NCI-H2081 (cell line): ENCODE measurements at places on chromosomes 1 and 21.

DNA sequence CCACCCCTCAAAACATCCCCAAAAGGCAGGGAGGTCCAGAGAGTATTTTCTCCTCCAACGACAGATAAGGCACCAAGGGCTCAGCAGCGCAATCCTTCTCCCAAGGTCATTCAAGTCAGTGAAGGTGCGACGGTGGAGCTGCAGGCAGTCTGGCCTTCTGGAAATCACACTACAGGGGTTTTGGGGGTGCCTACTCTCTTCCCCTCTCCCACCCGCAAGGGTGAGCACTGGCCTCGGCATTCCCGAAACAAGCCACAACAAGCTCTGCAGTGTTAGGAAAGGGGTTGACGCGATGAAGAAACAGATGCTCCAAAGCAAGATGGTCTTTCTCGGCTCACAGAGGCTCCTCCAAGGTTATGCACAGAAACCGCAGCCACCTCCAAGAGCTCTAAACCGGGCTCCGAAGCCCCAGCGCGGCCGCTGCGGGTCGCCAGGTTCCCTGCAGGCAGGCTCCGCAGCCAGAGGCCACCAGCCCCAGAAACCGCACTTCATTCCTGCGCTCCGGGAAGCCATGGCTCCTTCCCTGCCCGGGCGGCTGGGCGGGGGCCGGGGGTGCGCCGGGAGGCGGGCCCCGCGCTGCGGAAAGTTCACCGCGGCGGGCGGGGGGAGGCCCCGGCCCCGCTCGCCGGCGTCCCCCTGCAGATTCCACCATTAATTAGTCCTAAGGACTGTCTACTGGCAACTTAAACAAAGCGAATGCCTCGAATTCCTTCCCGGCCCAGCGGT lies 1.1 kb downstream of the LUZP1 start:
- DNase-seq = no peak

GRCh38 chr1:92262516-92262915 lies 36.3 kb downstream of the GLMN start:
- DNase-seq = no peak

DNA sequence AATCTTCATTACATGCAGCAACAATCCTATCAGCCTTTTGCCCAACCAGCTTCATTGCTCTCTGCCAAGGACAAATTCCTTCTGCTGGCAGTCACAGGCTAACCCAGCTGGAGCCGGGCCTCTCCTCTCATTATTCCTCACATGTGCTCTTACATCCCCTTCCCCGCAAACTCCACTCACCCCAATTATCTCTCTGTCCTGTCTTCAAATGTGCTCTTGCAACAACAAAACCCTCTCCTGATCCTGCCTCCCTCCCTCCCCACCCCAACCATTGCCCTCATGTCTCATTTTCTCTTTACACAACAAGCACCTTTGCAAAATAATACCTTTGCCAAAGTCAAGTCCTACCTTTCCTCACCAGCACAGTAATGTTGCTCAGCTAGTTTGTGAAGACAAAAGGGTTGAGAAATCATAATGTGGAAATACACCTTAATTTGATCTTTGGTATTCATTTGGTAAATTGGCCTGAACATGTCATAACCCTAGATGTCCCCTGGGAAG lies 36.0 kb upstream of the DHCR24 start:
- DNase-seq = no peak

- no peak for DNase-seq
Measured at GRCh38 chr1:17520041-17520440, 19.5 kb upstream of the ARHGEF10L start.

DNA sequence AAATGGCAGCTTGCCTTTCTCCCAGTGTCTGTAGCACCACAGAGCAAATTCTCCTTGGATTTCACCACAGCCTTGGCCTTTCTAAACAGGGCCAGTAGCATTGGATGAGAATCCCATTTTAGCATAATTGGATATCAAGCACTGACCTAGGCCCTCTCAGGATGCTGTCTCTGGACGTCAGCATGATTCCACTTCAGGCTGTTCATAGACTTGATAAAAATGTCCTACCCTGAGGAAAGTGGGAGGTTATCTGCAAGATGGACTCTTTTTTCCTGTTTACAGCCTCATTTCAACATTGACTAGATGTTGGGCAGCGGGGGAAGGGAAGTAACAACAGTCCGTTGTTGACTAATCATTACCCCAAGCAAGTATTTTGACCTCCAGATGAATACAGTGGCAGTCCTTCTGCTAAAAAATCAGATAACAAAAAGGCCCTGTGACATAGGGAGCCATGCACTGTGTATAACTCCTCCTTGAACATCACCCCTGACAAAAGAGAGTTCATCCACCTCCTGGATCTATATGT lies 5.2 kb downstream of the NPL start:
- no peak for DNase-seq

DNA sequence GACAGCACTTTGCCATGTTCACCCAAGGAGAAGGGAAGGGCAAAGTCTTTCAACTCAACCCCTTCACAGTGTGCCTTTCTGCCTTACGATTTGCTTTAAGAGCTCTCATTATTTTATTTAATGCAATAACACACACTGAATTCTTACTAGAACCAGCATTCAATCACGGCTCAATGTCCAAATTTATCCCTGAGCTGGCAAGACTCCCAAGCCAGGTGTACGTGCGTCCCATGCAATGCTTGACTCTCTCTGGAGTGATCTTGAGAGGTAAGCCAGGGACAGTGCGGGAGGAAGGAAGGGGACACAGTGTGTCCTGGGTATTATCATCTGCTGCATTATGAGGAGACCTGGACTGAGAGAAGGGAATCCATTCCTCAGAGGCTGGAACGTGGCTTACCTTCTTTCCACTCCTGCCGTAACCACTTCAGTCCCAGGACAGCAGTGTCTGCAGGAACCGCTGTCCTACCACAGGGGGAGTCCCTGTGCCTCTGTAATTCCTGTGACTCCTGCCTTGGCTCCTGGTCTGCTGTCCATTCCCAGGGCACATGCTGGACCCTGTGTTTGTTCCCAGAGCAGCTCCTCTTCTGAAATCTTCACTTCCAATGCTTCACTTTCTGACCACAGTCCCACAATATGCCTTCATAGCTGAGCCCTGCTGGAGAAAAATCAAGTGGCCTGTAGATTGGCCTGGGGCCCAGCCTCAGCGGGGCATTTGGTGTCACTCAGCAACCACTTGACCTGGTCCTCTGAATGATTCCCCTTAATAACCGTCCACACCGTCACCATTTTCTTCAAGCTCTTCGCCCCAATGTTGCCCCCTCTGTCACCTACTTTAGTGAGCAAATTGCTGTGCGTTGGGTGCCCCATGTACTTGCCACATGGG lies 28.6 kb upstream of the STUM start:
- no peak for DNase-seq

GRCh38 chr1:164586591-164586990 lies 27.6 kb downstream of the PBX1 start:
- no peak for DNase-seq

- DNase-seq = no peak
Measured at GRCh38 chr1:101330427-101331130, 93.8 kb downstream of the S1PR1 start.

- no peak for DNase-seq
Measured at GRCh38 chr1:23475134-23475628, 8.8 kb downstream of the ASAP3 start.

- no peak for DNase-seq
Measured at GRCh38 chr1:29264773-29265389, 28.6 kb downstream of the PTPRU start.

DNA sequence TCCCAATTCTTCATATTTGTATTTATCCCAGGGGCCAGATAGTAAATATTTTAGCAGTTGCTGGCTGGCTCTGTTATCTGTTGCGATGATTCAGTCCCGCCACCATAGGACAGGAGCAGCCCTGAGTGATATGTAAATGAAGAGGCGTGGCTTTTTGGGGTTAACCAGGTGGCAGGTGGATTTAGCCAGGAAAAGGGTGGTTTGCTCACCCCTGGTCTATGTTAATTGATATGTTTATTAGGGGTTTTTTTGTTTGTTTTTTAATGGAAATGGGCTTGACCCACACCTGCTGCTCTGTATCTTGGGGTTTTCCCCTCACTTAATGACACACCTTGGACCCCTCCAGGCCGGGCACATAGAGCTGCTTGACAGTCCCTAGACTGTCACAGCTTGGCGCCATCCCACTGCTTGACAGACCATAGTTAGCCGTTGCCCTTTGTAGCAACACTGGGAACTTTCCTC lies 62.8 kb downstream of the PIK3CD start:
- no peak for DNase-seq

DNA sequence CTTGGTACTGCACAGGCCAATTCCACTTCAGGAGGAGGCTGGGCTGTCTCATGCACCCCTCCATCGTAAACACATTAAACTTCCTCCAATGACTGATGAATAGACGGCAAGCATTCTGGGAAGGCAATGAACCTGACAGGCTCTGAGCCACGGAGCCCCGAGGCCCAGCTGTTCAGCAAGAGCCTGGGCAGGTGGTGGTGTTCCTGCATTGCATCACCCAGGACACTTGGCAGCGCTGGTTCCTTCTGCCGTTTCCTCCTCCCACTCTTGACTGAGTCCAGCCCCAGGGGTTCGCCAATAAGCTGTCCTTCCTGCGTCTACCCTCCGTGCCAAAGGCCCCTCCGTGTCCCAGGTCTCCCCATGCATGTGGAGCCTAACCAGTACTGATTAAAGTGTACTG lies 109.8 kb downstream of the JAK1 start:
- no peak for DNase-seq

- no peak for DNase-seq
Measured at GRCh38 chr21:14499316-14499715, 46.8 kb downstream of the SAMSN1 start.

DNA sequence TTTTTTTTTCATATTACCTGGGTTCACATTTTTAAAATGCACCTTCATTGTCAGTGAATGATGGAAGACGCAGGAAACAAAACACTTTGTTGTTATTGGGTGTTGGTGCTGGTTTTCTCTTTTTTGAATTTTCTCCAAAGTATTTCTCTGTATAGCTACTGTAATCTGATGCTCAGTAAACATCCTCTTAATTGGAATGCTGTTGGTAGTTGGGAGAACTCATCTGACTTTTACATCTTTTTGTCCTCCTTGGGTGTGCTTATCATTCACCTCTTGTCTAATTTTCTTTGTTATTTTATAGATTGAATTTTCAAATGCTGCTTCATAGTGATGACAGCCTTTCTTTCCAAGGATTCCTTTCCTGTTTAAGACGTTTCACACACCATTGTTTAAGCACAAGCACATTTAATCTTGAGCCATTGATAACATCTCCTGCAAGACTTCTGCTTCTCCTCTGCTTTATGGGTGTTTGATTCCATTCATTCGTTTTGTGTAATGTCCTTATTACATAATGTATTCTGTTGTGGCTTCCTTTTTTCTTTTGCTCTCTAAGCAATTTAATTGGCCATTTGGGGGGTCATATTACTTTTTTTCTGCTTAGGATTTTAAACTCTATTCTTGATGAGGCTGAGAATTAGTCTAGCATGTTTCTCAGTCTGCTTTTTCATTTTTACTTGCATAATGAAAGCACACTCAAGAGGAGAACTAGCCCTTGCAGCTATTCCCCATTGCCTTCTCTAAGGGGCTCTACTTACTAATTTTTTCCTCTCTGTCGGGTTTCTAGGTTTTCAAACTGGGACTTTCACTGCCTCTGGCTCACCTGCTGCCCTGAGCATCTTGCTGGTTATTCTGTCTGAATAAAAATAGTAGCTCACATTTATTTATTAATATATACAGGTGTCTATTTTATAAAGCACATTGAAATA lies 42.0 kb upstream of the CD34 start:
- no peak for DNase-seq

DNA sequence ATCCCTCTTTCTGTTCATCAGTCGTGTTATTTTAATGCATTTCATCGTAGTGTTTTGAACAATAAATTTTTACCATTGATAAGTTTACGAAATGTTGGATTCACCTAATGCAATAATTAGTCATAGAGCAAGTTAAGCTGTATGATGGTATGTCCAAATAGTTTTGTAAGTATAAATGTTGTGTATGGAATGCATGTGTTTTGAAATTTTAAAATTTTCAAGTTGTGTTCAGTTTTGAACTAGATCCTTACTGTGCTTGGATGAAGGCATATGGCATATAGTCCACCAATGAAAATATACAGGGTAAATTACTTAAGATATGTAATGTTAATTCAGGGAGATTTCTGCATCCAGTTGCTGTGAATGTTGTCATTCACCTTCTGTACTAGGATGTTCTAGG lies 2.3 kb downstream of the ZMYM4 start:
- no peak for DNase-seq

DNA sequence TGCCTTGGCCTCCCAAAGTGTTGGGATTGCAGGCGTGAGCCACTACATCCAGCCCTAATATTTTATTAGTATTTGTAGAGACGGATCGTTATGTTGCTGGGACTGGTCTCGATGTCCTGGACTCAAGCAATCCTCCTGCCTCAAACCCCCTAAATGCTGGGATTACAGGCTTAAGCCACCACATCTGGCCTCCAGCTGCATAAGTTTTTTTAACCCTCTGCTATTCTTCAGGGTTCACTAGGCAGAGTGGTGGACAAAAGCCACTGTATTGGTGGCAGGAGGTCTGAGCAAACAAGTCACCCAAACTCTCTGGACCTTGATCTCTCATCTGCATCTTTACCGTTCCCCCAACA lies 10.1 kb upstream of the CLIC4 start:
- no peak for DNase-seq

GRCh38 chr21:29245863-29246262 lies 52.9 kb upstream of the BACH1 start:
- DNase-seq = no peak

DNA sequence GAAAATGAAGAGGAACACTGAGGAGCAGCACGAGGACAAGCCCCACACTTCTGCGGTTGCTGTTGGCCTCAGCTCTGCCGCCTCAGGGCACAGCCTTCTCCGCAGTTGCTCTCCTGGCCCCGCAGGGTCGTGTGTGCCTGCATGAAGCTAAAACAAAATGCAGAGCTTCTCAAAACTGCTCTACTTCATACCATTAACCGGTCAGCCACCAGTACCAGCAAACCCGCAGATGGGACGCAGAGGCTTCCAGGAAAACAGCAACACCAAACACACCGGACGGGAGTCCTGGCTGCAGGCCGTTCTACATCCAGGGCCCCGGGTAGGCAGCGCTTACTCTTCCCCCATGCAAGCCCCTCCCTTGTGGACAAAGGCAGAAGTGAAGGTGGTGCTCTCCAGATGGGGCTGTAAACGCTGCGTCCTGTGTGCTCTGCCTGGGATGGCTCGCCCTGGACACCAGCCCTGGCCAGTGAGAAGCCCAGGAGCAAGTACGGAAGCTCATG lies 7.1 kb upstream of the C1orf159 start:
- no peak for DNase-seq

GRCh38 chr1:35851132-35851869 lies 31.7 kb upstream of the AGO1 start:
- no peak for DNase-seq

- no peak for DNase-seq
Measured at GRCh38 chr1:80540596-80540995, 1260.1 kb upstream of the ADGRL2 start.

DNA sequence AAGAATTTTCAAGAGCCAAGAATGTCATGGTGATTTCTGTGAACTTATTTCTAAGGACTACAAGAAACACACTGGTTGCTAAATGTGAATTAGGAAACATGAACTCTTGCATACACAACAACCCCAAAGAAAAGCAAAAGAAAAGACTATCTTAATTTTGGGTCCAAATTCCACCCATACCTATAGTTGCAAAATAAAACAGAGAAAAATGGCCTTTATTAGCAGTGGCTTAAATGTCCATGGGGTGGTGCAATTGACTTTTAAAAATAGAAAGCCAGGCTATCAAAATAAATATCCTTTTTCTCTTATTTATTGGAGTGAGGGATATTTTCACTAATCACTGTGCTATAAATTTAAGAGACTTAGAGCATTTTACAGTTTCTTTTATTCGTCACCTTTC lies 80.9 kb upstream of the DPYD start:
- no peak for DNase-seq

- DNase-seq = no peak
Measured at GRCh38 chr1:170660281-170660713, 3.6 kb upstream of the PRRX1 start.

GRCh38 chr1:203671047-203671446 lies 44.4 kb downstream of the ATP2B4 start:
- DNase-seq = no peak
